ENCODE measurements at places on chromosomes 4 and X.

- DNase-seq, result no peak
These were observed 1.0 kb upstream of the SCLT1 start for GRCh38 chr4:129094347-129094746.

GRCh38 chr4:184541907-184542306 lies 67.6 kb upstream of the IRF2 start:
- no peak for DNase-seq

GRCh38 chr4:170227928-170228327 lies 138.2 kb upstream of the AADAT start:
- DNase-seq, result peak; percentile 0

DNA sequence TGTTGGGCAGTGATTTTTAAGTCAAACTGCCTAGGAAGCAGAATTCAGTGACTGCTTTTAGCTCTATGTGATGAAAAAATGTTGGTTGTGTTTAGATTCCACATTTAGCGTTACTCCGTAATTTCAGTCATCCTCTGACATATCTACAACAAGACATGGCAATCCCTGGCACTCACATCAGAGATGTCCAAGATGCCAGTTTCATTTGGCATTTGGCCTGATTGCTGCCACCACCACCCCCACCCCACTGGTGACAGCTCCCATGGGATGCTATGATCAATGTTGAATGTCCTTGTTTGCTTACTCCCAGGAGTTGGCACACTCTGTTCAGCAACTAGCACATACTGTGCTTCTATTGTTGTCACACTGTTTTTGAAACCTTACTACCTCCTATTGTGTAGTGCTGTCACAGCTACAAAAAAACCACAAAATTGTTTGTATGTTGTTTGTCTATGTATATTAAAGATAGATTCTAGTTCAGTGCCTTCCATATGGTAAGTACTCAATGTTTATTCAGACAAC lies 101.4 kb downstream of the AWAT2 start:
- no peak for DNase-seq

DNA sequence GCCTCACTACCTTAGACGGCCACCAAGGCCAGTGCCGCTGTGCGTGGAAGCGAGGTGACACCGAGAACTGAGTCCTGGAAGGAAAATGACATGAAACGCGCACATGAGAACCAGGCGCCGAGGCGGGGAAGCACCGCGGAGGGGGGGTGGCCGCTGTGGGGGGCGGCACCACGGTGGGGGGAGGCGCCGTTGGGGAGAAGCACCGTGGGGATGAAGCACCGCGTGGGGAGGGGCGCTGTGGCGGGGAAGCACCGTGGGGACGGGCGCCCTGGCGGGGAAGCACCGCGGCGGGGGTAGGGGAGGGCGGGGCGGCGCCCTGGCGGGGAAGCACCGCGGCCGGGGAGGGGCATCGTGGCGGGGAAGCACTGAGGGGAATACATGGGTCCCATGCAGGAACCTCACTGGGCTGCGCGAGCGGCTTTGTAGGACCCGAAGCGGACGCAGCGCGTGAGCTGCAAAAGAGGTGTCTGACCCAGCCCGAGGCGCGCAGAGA lies 28.0 kb downstream of the PPP2R3B start:
- DNase-seq, result no peak

DNA sequence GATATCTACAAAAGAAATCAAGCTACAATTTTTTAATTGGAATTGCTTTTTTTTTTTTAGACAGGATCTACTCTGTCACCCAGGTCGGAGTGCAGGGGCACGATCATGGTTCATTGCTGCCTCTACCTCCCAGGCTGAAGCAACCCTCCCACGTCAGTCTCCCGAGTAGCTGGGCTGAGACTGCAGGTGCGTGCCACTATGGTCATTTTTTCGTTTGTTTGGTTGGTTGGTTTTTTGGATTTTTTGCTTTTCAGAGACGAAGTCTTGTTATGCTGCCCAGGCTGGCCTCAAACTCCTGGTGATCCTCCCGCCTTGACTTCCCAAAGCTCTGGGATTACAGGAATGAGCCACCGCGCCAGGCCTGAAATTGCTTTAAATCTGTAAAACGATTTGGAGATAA lies 15.6 kb downstream of the RGN start:
- no peak for DNase-seq
